ENCODE measurements at places on chromosomes 5 and 9.

- DNase-seq = no peak
These were observed 96.3 kb downstream of the ANKRD33B start for GRCh38 chr5:10660135-10660534.

GRCh38 chr9:112258106-112258505 is 75.3 kb downstream of the PTBP3 start:
- DNase-seq = no peak

DNA sequence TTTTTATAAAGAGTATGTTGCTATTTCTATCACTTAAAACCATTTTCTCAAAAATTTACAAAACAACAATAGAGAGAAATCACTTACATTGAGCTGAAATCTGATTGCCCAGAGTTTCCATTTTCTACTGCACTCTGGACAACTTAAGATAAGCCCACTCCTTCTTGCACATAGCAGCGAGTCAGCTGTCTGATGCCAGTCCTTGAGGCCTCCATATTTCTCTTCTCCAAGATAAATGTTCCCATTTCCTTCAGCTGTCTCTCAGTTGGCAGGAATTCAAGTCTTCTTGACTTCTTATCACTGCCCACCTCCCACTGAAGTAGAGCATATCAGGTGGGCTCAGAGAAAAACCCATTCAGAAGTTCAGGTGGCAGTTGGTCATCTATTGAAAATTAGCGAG is 78.5 kb upstream of the PIP5K1B start:
- no peak for DNase-seq

- DNase-seq = no peak
These were observed 7.0 kb downstream of the PAM start for GRCh38 chr5:102762095-102762534.

DNA sequence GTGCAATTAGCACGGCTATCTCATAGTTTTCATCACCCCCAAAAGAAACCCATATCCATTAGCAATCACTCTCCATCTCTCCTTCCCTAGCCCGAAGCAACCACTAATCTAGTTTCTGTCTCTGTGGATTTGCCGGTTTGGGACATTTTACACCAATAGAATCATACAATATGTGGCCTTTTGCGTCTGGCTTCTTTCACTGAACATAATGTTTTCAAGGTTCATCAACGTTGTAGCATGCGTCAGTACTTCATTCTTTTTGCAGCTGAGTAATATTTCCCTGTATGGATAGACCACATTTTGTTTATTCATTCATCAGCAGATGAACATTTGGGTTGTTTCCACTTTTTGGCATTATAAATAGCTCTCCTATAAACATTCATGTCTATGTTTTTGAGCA is 75.4 kb upstream of the TBC1D2 start:
- no peak for DNase-seq

- DNase-seq = no peak
These were observed 4.9 kb downstream of the FBXO38 start for GRCh38 chr5:148388696-148389095.

- no peak for DNase-seq
These were observed 213.0 kb downstream of the FSTL4 start for GRCh38 chr5:133399247-133399891.

- DNase-seq = no peak
These were observed 72.3 kb downstream of the WNK2 start for GRCh38 chr9:93255994-93256877.

DNA sequence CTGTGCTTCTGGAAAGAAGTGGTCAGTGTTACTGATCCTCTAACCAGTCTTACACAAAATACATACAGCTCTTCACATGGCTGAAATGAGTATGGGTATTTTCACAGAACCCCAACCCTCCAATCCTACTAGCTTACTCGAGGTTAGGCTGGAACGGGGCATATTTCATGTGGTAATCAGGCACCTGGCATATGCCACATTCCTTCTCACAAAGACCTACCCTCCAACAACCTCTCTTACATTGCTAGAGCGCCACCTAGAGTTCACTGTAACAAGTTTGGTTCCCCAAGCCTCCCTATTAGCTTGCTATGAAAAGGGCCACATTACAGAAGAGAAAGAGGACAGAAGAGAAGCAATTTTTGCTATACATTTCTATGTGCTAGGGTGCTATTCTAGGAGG is 597.3 kb downstream of the PRELID2 start:
- DNase-seq = peak; percentile 61

DNA sequence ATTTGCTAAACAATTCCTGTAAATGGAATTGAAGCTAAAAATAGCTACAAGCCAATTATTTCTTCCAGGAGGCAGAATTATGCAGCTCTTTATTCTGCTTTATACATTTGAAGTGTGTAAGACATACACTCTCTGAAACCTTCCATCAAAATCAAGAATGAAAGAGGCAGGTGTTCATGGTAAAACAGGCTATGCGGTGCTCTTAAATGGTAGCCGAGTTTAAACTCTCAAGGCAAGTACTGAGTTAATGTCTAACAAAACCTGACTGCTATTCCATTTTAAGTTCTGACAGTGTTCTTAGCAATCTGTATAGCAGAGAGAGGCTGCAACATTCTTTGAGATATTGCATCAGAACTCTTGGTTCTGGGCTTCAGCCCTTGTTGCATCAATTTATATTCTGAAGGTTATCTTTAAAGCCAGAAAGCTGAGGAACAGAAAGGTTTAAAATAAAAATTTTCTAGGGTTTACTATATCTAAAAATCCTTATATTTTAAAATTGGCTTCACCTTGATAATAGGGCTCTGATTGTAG is 248.3 kb upstream of the CCNG1 start:
- no peak for DNase-seq

Data from NCI-H1694 (cell line).